T-helper 17 cell (primary cell): ENCODE measurements at places on chromosomes 5 and 9.
A peak's percentile ranks its signal among the peaks of the same experiment; 100 is the strongest.

DNA sequence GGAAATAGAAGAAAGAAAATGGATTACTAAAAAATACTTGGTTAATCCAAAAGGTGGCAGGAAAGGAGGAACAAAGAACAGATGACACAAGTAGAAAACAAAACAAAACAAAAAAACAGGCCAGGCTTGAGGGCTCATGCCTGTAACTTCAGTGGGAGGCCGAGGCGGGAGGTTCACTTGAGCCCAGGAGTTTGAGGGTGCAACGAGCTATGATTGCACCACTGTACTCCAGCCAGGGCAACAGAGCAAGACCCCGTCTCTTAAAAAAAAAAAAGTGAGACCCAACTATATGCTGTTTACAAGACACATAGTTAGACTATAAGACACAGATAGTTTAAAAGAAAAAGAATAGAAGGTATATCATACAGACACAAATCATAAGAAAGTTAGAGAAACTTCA, 59.5 kb downstream of the AK8 start:
- no peak for DNase-seq
- H3K4me1 ChIP-seq: no peaks in the 10 kb centered on the region
- H3K4me3 ChIP-seq: no peak overlapping the region
- peaks cover 72% of the 10 kb centered on the region for H3K27me3 ChIP-seq
- H3K36me3 ChIP-seq: no peaks in the 10 kb centered on the region

DNA sequence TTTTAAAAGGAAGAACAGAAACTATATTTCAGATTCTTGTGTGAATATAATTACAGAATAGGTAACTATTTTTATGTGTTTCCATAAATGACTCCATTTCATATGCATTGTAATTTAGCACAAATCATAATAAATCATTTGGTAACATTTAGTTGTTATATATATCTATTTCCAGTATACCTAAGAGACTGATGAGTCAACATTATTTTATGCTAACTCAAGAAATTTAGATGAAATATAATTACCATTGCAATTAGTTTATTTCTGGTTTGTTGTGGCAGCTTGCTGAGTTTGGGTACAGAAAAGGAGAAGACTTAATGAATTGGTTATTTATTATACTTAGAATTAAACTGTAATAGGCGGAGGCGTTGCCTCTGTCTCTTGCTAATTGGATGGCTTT, 314.9 kb downstream of the KCTD16 start:
- no peaks in the 10 kb centered on the region for H3K36me3 ChIP-seq
- no peak overlapping the region for H3K4me3 ChIP-seq
- no peak for DNase-seq
- H3K4me1 ChIP-seq: no peaks in the 10 kb centered on the region
- no peak overlapping the region for H3K27ac ChIP-seq

GRCh38 chr9:80134487-80134886, 562.7 kb downstream of the TLE4 start:
- no peak overlapping the region for H3K4me3 ChIP-seq
- DNase-seq: no peak
- H3K36me3 ChIP-seq: no peaks in the 10 kb centered on the region
- peaks cover 13% of the 10 kb centered on the region for H3K27me3 ChIP-seq

DNA sequence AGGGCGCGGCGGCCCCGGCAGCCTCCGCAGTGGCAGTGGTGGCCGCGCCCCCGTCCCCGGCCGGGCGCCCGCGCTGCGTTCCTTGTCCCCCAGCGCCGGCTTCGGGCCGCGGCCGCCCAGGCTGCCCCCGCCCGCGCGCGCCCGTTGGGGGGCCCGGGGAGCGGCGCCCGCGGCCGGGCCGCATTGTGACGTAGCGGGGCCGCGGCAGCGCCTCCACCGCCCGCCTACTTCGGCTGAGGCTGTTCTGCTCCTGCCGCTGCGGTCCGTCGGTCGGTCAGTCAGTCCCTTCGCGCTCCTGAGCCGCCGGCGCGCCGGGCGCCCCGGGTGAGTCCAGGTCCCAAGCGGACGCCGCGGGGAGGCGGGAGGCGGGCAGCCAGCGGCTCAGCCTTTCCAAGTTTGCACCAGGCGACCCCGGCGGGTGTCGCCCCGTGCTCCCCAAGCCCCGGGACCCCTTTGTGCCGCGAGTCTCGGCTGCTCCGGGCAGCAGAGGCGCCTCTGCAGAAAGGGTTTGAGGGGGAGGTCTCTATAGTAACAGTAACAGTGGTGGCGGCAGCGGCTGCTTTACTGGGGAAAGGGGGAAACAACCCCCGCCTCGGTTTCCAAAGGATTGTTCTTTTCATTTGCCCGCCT, at the start of gene SNCAIP:
TSS of gene SNCAIP (plus strand) at position 277 of the 630 bp plus-strand sequence. CDS start 78,898 bp downstream, outside the sequence.
- DNase-seq: no peak
- H3K4me1 ChIP-seq: no peaks in the 10 kb centered on the region
- peaks cover 2% of the 10 kb centered on the region for H3K36me3 ChIP-seq
- peaks cover 47% of the 10 kb centered on the region for H3K27me3 ChIP-seq
- H3K4me3 ChIP-seq: peak within 1 kb of the TSS; percentile 19

DNA sequence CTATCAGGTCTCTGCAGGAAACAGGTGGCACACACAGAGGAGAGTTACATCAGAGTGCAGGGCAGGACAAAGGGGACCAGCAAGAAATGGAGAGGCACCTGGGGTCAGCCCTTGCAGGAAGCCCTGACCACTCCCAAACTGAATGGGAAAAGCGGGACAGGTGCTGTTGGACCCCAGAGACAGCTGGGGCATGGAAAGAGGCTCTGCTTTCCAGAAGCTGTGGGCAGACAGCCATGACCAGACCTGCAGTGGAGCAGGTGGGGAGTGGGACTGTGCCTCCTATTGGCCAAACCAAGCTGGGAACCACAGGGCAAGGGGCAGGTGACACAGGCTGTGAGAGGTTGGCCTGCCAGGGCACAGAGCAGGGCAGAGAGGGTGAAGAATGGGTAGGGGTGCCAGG, 125.8 kb downstream of the BOD1 start:
- no peaks in the 10 kb centered on the region for H3K4me1 ChIP-seq
- no peaks in the 10 kb centered on the region for H3K36me3 ChIP-seq
- no peak overlapping the region for H3K4me3 ChIP-seq
- no peak overlapping the region for H3K27ac ChIP-seq

DNA sequence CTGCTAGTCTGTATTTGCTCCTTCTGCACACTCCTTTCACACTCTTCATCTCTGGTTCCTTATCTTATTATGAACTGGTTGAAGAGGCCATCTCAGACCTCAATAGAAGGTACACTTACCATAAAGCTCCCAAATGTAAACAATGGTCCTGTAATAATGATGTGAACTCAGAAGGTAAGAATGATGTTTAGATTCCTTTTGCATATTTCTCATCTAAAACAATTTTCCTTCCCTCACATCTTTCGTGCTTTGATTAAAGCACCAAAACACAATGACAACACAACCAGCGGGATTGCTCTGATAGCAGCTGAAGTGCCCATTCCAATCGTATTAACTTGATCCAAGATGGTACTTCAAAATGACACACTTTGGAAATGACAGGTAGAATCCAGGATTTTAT, 34.3 kb downstream of the NFIB start:
- peaks cover 38% of the 10 kb centered on the region for H3K27me3 ChIP-seq
- H3K4me3 ChIP-seq: no peak overlapping the region
- H3K36me3 ChIP-seq: no peaks in the 10 kb centered on the region
- H3K4me1 ChIP-seq: no peaks in the 10 kb centered on the region

GRCh38 chr5:113311301-113311700, 123.5 kb downstream of the TSSK1B start:
- H3K27me3 ChIP-seq: peaks cover 37% of the 10 kb centered on the region
- DNase-seq: no peak
- no peak overlapping the region for H3K27ac ChIP-seq
- peaks cover 4% of the 10 kb centered on the region for H3K36me3 ChIP-seq

- H3K27ac ChIP-seq: peak overlapping the region; percentile 97
- peak overlapping the region; percentile 99 for H3K4me3 ChIP-seq
- H3K36me3 ChIP-seq: peaks cover 2% of the 10 kb centered on the region
- no peaks in the 10 kb centered on the region for H3K27me3 ChIP-seq
- H3K4me1 ChIP-seq: peaks cover 39% of the 10 kb centered on the region
These were observed 1.1 kb downstream of the JADE2 start for GRCh38 chr5:134526483-134527155.
